ENCODE measurements at places on chromosomes 6 and 20.

- no peak for DNase-seq
Measured at GRCh38 chr6:121365536-121366521, 31.5 kb upstream of the TBC1D32 start.

GRCh38 chr6:26377719-26378118, 5.2 kb upstream of the BTN2A2 start:
- no peak for DNase-seq

DNA sequence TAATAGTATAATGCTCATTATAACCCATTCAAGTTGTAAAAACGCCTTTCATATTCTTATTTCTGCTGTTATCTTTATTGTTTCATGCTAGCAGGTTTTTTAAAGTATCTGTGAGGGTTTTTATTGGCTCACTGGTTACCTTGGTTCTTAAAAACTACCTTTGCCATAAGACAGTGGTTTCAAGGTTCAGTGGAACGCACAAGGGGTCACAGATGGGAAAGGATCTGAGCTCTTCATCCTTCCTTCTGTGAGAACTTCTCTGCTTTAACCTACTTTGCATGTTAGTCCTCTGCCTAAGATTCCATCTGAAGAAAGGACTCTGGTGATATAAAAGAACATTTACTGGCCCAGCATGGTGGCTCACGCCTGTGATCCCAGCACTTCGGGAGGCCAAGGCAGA, 492.6 kb downstream of the CD83 start:
- DNase-seq, result no peak

DNA sequence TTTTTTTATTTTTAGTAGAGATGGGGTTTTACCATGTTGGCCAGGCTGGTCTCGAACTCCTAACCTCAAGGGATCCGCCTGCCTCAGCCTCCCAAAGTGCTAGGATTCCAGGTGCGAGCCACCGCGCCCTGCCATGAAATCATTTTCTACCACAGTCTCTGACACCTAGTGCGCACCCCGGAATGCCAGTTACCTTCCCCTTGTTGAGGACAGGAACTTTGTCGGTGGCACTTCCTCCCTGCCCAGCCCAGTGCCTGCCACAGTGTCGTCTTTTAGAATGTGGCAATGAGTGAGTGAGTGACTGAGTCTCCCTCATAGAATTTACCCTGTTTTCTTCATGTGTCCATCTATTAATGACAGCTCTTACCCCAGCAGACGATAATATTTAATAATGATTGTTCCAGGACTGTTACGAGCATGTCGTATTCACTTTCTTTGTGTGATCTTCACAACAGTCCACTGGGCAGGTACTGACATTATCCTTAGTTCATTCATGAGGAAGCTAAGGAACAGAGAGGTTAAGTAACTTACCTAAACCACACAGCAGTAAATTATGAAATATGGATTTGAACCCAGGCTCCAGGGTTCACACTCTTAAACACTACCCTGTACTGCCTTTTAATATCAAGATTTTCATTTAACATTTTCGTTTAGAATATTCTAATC, 1.8 kb downstream of the OSBPL2 start:
- DNase-seq, result no peak

DNA sequence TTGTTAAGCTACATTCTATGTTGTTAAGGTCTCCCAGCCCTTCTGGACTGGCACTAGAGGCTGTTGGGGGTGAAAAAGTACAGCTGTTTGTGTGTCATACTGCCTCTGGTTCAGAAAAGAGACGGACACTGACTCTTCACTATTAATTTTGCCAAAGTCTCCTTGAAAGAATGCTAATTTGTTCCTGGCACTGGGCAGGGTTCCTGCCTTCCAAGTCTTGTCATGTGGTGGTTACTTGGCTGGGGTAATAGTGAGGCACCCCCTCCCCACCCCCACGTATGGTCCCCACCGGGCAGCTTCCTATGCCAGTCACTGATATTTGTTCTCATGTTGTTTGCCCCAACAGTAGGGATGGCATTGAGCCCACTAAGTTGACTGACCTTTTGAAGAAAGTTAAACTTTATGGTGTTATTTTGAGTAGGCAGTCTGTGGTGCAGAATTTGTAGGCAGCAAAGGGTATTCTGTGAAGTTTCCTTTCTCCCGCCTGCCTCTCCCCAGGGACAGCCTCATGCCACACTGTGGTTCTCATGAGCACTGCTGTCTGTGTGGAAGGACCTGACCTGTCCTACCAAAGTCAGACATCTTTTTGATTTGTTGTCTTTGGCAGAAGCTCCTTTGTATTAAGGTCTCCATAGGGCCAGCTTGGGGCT, 8.7 kb downstream of the CDS2 start:
- no peak for DNase-seq

DNA sequence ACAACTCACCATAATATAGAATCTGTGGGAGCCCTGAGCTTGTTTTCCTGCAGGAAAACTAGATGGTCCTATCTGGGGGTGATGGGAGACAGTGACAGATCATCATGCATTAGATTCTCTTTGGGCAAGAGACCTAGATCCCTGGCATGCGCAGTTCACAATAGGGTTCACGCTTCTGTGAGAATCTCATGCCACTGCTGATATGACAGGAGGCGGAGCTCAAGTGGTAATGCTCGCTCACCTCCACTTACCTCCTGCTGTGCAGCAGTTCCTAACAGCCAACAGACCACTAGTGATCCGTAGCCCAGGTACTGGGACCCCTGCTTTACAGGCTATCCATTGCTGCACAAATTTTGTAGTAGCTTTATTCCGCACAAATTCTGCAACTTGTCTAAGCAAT, 84.5 kb downstream of the HIVEP2 start:
- no peak for DNase-seq

- no peak for DNase-seq
Measured at GRCh38 chr6:42820512-42821340, 38.9 kb downstream of the BICRAL start.

DNA sequence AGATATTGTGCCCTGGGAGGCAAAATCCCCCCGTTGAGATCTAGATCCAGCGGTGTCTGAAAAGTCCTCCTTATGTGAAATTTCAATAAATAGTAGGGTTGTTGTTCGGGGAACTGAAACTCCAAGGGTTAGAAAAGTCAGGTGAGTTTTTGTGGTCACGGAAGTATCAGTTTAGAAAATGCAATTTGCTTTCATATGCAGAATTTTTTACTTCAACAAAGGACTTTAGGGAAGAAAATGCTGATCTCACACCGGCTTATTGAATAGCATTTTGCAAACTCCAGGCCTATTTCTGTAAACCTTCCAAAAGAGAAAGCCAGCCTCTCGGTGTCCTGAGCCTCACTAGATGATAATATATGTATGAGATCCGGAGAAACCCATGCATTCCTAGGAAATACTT, 254.7 kb downstream of the TSHZ2 start:
- DNase-seq, result no peak

DNA sequence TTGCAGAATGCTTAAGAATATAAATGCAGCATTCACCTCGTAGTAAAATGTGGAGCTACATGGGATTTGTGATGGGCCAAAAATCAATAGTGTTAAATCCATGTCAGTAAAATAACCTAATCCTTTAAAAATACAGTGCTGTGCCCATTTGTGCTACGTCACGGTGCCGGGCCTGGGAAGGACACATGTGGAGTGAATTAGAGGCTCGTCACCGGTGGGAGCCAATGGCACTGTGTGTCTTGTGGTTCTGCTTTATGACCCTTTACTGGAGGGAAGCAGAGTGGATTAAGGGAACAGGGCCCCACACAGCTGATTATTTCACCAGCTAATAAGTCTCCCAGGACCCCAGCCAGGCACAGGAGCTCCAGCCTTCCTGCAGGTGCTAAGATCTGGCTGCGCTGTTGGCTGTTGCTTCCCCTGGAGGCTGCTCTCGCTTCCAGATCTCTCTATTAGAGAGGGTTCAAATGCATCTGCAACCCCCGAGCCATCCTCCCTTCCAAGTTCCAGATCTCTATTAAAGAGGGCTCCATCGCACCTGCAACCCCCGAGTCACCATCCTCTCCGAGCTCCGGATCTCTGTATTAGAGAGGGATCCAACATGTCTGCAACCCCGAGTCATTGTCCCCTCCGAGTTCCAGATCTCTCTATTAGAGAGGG, 405.8 kb downstream of the CDH4 start:
- DNase-seq, result no peak

DNA sequence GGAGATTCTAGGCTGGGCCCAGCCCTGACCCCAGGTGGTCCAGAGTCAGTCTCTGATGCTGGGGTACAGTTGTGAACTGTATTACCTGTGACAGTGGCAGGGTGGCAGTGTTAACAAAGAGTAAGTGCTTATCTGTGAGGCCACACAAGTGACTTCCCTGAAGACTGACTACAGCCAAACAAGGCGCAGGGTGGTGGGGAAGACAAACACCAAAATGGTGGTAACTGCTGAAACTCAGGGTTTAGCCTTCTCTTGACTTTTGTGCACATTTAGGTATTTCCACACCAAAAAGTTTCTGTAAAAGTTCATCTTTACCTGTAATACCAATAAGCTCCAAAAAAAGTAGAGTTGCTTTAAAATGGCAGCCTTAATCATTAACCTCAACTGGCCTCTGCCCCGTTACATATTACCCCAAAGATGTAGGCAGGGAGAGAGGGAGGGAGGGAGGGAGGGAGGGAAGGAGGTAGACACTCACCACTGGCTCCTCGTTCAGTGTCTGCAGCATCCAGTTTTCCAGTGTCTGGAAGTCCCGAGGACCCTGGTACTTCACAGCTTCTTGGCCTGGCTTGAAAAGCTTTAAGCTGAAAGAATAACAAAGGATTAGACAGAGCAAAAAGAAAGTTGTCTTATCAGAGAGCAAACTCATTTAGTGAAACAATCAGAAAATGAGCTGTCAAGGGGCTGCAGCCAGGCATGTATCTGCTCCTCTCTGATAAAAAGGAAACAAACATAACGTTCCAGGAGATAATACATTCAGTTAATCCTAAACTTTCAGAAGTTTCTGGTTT, 11.3 kb downstream of the TXNDC5 start:
- no peak for DNase-seq

DNA sequence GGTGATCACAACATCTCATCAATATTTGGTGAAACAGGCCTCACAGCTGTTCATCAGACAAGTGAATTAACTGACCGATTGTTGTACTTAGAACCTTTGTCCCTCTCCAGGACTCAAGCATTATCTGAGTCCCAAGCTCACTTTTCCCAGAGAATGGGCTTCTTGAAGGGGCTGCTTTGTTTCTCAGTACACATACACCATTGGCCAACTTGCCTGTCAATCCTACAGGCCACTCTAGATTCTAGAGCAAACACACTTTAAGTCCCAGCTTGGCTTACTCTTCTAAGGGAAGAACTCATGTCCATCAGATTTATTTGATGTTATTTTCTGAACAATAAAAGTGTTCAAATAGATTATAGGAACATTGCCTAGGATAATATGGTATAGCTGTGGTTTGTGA, 249.5 kb downstream of the BCKDHB start:
- DNase-seq, result no peak

DNA sequence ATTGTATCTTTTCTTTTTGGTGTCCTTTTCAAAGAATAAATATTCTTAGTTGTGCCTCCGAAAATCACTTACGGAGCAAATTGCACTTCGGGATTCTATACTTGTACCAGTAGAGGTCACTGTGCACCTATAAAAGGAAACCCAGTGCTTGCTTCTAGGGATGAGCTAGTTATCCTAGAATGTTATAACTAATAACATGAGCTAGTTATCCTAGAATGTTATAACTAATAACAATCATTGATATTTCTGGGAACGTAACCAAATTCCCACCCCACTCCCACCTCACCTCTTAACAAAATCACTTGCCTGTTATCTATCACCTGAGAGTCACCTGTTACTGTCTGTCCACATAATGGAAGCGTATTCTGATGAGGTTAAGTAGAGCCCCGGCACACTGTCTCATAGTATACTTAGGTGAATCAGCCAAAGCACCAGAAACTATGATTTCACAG, 126.9 kb upstream of the TIAM2 start:
- no peak for DNase-seq

DNA sequence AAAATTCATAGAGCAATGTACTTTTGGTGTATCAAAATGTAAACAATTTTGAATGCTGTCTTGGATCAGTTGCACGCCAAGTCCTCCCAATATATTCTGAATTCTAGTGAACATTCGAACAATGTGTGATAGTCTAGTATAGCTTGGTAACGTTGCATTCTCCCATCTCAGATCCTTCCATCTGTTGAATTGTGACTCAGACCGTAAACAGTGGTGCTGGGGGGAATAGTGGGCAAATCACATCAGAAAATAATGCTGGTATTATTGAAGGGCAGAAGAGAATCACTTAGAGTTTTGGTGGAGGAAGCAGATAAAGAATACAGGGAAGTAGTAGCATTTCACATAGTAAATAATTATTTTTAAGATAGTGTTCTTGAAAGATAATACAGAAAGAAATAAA, 45.7 kb upstream of the PBOV1 start:
- DNase-seq, result no peak

GRCh38 chr6:62328607-62329006, 42.6 kb upstream of the KHDRBS2 start:
- DNase-seq, result no peak

DNA sequence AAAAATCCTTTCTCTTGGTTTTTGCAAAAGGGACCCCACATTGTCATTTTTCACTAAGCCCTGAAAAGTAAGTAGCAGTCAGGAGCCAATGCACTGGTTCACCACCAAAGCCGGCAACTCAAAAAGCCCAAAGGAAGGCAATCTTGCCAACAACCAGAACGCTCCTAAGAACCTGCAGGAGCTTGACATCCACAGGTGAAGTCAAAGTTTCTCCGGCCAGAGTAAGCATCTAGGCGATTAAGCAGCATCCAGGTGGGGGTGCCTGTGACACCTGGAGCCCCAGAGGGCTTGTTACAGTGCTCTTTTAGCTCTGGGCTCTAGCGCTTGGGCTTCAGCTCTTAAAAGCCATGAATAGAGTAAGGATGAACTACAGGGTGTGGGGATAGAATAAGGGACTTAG, 36.1 kb downstream of the SLC35D3 start:
- DNase-seq, result no peak

DNA sequence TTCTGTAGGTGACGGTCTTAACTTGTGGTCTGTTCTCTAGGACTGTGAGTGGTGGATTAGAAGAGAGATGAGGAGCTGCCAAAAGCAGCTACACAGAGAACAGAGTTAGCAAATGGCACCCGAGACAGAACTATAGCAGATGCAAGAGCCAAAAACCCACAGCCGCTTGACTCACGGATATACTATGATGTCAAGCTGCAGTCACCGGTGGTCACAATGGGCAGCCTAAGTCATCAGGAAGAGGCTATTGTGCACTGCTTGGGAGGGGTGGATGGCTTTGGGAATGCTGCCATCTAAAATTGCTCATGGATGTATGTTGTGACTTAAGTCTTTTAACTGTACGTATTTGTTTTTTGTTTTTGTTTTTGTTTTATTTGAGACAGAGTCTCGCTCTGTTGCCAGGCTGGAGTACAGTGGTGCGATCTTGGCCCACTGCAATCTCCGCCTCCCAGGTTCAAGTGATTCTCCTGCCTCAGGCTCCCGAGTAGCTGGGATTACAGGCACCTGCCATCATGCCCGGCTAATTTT, at the start of gene GTSF1L:
TSS of gene GTSF1L (minus strand) at position 192 of the 528 bp plus-strand sequence. CDS start 308 bp downstream, outside the sequence.
- DNase-seq, result no peak
